Glutamatergic neuron (in vitro differentiated cells): ENCODE measurements at places on chromosomes 1 and 21. TPM values are rescaled to one million over a fixed set of nuclear protein-coding genes. Genes with fewer than 3 reads are reported as not detected.

DNA sequence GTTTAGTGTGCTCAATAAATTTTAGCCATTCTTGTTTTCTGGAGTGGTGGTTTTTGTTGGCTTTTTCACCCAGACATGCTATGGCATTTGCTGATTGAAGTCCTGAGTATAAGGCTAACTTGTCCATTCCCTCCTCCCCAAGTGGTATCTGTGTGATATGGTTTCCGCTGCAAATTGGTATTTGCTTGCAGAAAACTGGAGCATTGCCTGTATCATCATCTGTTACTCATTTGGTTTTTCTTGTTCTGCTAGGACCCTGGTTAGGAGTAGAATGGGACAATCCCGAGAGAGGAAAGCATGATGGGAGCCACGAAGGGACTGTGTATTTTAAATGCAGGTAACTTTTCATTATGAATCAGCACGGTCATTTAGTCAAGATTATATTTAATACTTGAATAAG, 34.0 kb downstream of the TBCE start:
- H3K4me3 ChIP-seq, result no peak overlapping the region
- no peaks in the 10 kb centered on the region for H3K36me3 ChIP-seq
- no peak for DNase-seq
- H3K4me1 ChIP-seq, result peaks cover 5% of the 10 kb centered on the region

GBP2 gene
- total RNA-seq, result not detected

GRCh38 chr1:110713221-110713620, 38.5 kb upstream of the KCNA3 start:
- H3K27me3 ChIP-seq, result peaks cover under 1% of the 10 kb centered on the region
- no peak overlapping the region for H3K27ac ChIP-seq
- H3K36me3 ChIP-seq, result no peaks in the 10 kb centered on the region

S100A7A gene
- total RNA-seq, result not detected

DNA sequence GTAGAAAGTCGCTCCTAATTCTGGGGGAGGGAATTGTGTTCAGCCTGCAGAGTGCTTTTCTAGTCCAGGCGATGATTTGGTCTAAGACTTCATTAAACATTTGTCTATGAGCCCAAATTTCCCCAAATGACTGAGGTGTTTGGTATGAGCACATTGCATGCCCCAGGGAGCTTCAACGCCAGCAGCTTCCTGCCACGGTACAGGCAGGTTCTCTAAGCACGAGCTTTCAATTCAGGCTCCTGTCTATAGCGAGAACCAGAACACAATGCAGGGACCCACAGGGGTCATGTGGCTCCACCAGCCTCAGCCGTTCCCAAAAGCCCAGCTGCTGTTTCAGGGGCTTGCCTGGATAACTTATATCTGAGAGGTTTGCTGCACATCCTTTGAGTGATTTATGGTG, 34.1 kb upstream of the H6PD start:
- H3K36me3 ChIP-seq, result no peaks in the 10 kb centered on the region
- peak overlapping the region; percentile 4 for H3K4me3 ChIP-seq
- no peak overlapping the region for H3K27ac ChIP-seq
- peaks cover 12% of the 10 kb centered on the region for H3K27me3 ChIP-seq
